Activated T-cell treated with anti-CD3 and anti-CD28 coated beads, Interleukin-2, amount 50 U/mL, for 48 hours (primary cell): ENCODE measurements at places on chromosomes 3 and 15.
A peak's percentile ranks its signal among the peaks of the same experiment; 100 is the strongest.

- no peak for DNase-seq
These were observed 49.9 kb upstream of the LPP start for GRCh38 chr3:188104050-188104449.

GRCh38 chr3:24845524-24846155 is 351.0 kb upstream of the THRB start:
- DNase-seq = no peak

- DNase-seq = no peak
These were observed 479.4 kb upstream of the KCNMB2 start for GRCh38 chr3:178056868-178057267.

GRCh38 chr15:37788330-37788729 is 146.1 kb upstream of the TMCO5A start:
- DNase-seq = no peak

DNA sequence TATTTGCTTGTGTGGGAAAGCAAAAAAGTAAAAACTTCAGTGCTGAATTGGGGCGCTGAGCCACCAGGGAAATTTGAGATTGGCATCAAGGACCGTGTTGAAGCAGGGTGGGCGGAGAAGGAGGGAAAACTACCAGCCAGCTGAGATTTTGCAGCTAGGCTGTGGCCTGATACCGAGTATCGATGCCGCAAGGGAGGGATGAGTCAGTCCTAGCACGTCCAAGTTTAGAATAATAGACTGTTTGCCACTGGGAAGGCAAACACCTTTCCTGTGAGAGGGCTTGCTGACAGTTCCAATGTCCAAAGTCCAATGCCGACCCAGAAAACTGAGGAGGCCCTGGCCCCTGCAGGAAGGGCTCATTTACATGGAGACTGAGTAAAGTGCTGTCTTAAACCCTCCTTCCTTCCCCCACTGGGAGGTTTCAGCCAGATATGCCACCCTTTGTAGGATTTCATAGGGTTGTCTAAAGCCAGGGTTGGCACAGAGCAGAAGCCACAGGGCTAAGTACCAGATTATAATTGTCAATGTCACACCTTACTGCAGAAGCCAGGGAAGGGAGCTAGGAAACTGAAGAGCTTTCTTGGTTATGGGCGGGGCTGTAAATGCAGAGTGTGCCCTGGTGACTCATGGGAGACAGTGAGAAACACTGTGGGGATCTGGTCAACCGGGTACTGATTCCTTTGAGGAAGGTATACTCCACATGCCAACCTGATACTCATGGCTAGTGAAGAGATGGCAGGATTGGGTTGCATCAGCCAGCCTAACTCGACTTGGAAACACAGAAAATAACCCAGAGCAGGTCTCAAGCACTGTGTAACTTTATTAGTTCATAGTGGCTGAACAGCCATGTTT is 28.4 kb upstream of the PIK3CB start:
- DNase-seq = peak; percentile 18

DNA sequence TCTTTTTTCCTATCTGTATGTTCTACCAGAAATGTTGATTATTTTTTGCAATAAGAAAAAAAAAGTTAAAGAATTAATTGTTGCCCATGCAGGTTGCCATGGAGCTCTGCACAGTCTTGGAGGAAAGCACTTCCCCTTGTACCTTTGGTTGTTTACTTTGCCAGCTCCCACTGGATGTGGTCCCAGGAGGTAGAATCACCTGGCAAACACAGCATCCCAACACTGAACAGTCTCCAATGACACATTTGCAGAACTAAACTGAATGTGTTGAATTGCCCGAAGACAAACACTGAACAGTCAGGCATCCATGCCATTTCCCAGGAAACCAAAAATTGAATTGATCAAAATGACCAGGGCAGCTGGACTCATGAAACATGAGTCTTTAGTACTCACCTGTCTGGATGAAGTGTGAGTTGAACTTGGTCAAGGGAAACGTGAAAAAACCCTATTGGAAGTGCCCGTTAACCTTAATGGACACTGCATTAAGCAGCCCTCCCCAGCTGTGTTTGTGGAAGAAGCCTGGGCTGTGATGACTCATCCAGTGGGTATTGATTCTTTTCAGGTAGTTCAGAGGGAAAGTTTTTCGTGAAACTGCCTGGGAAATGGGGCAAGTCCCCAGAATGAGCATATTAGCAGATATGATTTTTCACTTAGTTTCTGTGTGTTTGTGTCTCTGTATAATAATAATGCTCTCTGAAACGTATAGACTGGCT is 284.7 kb upstream of the STT3B start:
- peak; percentile 31 for DNase-seq

GRCh38 chr15:95296643-95297042 is 1033.9 kb upstream of the NR2F2 start:
- no peak for DNase-seq

DNA sequence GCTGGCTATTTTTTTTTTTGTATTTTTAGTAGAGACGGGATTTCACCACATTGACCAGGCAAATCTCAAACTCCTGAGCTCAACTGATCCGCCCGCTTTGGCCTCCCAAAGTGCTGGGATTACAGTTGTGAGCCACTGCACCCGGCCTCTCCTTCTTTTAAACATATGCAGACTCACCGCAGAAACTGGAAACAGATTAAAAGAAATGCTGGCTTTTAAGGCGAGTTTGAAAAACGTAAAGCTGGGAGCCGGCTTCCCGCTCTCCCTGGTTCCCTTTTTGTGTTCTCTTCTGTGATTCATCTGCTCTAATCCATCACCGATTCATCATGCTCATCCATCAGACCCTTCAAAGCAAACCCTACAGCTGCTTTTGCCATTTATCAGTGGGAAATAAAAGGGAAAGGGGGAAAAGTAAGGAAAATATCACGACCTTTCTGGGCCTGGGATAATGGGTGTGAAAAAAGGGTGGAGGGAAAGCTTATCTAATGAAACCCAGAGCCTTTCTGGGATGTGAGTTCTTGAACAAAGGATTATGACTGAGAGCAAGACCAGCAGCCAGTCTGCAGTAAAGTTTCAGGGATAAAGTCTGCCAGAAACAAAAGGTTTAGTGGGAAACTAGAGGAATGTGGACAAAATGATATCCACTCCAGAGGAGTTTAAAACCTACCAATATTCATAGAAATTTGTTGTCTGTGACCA is 92.3 kb upstream of the LRIG1 start:
- DNase-seq = no peak

DNA sequence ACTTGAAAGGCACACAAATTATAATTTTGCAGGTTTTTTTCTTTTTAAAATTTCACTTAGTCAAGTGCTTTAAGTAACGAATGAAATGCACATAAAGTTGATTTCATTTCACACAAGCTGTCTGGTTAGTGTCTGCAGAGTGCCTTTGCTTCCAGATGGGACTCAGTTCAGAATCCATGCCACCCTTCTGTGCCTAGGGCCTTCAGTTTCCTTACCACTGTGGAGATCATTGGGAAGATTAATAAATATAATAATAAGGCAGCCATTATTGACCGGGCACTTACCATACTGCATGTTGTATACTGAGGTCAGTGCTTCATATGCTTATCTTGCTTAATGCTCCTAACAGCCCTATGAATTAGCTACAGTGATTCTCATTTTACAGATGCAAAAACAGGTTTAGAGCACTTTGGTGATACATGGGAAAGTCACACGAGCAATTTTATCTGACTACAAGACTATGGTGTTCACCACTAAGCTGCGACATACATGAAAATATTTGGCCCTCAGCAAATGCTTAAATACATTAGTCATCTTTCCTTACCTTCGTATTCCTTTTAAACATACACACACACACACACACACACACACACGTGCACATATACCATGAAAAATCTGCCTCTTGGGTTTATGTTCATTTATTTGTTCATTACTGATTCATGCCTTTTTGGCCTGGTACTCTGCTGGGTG is 3.1 kb downstream of the NMNAT3 start:
- DNase-seq = no peak

DNA sequence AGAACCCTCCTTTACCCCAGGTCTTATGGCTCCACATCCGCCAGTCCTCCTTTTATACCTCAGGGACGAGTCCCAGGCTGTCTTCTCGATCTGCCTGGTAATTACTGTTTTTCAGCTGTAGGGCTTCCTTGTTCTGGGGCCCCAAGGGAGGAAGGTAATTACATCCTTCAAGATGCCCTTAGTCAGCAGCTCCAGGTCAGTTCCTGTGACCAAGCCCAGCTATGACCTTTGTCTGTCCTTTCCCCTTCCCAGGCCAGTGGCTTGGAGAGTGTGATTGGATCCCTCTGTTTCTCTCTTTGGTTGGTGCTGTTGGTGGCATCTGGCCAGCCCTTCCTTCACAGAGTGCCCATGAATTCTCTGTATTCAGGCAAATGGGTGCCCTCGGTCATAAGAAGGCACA is 92.6 kb downstream of the AAGAB start:
- no peak for DNase-seq

DNA sequence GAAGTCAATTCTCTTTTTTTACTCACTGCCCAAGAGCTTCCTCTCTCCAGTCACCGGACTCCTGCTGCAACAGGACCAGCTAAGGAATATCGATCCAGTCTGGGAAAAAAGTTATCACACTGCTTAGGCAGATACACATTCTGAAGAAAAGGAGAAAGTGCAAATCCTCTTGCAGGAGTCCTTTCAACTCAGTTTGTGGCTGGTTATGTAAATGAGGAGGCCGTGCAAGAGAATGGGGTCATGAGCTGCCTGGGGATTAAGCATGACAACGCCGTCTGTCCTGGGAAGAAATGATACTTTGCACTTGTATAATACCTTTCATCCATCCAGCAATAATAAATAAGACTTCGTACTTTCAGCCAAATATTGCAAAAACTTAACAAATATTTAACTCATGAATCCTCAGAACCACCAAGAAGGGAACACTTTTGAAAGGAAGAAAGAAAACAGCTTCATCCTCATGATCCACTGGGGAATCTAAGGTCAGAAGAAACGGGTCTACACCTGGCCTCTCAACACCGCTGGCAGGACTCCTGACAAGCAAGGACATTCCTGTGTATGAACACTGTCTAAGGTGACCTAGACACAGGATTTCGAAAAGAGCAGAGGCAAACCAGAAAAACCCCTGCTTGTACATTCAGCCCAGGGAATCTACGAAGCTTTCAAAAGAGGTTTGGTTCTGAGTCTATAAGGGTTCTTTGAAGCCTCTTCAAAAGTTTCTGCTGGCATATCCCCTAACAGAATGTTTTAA is 13.1 kb upstream of the WWTR1 start:
- DNase-seq = no peak

DNA sequence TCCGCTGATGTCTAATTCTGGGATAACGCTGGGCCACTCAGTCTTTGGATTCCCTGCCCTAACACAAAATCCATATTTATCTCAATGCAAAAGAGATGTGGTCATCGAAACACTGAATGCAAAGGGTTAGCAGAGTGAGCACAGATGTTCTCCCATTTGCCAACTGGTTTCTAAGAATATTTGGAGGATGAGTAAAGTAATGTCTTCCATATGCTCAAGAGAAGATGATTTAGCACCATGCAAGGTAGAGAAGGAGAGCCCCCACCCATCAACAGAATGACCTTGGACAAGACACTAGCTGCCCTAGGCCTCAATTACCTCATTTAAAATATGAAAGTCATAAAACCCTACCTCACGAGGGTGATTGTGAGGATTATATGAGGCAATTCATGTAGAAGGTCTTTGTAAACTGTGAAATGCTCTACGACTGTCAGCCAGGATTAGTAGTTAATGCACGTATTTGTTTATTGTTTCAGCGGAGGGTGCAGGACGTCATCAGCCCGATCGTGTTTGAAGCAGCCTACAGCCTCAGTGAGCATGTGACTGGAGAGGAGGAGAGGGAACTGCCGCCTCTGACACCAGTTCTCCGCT is 232.9 kb upstream of the CTDSPL start:
- no peak for DNase-seq

GRCh38 chr3:47404431-47404876 is 23.6 kb downstream of the PTPN23 start:
- DNase-seq = no peak

DNA sequence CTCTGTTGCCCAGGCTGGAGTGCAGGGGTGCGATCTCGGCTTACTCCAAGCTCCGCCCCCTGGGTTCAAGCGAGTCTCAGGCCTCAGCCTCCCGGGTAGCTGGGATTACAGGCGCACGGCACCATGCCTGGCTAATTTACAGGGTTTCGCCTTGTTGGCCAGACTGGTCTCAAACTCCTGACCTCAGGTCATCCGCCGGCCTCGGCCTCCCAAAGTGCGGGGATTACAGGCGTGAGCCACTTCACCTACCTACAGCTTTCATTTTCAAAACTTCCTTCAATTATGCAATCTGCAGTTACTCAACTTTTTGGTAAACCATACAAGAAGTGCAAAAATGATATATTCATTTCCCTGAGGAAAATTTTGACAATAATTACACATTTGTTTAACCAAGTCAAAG is 14.0 kb downstream of the NANOGP8 start:
- no peak for DNase-seq

DNA sequence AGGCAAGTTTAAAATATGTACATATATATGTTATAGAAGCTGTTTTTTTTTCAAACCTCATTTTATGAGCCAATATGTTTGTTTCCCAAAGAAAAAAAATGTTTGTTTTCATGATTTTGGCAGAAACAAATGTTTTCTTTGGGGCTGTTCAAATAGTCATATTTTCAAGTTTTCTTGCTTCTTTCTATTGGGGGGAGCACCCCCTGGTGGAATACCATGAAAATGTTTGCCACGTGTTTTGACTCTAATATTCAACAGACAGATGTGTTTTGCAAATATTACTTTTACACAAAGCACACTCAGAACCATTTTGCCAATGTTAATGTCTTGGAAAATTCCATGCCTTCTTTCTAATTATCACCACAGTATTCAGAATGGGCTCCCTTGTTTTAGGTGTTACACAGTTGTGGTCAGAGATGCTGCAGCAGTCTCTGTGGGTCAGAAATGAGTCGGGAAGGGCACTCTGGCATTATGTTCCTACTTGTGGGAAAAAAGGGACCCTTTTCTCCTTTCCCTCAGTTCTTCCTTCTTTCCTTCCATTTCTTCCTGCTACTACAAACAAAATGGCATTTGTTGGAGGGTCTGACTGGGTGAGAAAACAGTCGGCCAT is 817.0 kb downstream of the TUSC7 start:
- no peak for DNase-seq

DNA sequence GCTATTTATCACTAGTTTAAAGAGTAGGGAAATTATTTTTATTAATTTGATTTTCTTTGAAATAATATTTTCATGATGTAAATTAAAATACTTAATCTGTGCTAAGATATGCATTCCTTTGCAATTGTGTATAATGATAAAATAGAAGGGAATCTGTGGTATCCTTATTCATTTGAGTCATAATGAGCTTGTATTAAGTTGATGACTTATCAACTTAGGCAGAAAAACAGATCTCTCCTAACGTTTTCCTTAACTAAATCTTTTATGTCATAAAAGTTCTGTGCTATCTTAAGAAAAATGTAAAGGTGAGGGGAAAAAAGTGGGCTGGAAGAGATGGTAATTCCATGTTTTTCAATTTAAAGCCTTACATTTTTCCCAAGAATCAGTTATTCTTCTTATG is 1.9 kb downstream of the FGF7 start:
- no peak for DNase-seq
